ENCODE measurements at places on chromosomes 11 and 22.

GRCh38 chr22:42865536-42865935, 8.5 kb upstream of the ARFGAP3 start:
- DNase-seq = no peak

- DNase-seq = peak; percentile 25
Measured at GRCh38 chr11:19241260-19242178, 774 bp upstream of the E2F8 start.

GRCh38 chr22:37906364-37907008, 389 bp downstream of the MICALL1 start:
- no peak for DNase-seq

DNA sequence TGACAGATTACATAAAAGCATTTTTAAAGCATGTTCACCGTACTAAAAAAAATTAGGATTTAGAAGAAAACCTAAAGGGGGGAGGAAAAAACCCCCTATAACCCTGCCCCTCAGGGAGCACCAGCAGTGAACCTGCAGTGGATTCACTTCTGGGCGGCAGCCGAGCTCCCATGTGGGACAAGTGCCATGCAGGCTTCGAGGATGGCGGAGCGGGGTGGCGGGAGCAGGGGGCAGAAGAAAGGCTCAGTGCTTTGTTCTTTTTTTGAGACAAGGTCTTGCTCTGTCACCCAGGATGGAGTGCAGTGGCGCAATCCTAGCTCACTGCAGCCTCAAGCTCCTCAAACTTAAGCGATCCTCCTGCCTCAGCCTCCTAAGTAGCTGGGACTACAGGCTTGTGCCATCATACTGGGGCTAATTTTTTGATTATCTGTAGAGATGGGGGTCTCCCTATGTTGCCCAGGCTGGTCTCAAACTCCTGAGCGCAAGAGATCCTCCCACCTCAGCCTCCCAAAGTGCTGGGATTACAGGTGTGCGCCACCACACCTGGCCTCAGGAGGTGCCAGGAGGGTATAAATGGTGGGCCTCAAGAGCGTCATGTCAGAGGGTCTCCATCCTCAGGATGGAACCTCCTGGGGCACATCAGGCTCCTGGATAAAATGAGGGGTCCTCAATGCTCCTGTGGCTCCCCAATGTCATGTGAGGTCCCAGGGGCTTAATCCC, 34.0 kb downstream of the PPM1F start:
- DNase-seq = no peak

- DNase-seq = no peak
Measured at GRCh38 chr11:73353422-73353821, 22.8 kb upstream of the RELT start.

GRCh38 chr11:45156201-45156600, 9.8 kb downstream of the PRDM11 start:
- DNase-seq = no peak

- DNase-seq = no peak
Measured at GRCh38 chr11:97092823-97093222, 703.0 kb downstream of the JRKL start.

- no peak for DNase-seq
Measured at GRCh38 chr11:1447845-1448825, 38.4 kb downstream of the MOB2 start.

DNA sequence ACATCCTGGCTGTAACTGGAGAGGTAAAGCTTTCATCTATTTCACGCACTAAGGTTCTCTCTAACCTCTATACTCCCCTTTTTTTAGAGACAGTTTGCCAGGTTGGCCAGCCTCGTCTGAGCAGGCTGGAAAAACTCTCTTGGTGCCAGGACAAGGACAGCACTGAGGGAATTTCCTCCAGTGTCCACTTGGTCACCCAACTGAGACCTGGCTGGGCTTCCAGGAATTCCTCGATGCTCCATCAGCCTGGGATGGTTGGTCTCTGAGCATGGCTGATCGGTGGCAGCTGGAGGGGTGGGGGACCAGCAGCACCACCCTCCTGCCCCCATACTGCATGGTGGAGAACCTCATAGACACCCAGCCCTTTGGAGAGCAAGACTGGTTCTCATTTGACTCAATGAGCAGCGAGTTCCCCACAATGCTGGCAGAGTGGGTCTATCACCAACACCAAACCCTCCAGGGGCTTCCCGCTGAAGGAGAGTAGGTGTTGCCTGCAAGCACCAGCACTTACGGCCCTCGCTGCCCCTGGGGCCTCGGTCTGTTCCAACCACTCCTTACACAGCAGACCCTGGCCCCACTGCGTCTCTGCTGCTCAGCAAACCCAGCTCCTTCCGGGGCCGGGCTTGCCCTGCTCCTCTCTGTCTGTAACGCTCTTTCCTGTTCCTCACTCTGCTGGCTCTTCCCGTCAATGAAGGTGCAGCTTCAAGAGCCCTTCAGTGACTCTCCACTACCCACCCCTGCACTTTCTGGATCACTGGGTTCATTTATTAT, 122.2 kb downstream of the ST3GAL4 start:
- no peak for DNase-seq

DNA sequence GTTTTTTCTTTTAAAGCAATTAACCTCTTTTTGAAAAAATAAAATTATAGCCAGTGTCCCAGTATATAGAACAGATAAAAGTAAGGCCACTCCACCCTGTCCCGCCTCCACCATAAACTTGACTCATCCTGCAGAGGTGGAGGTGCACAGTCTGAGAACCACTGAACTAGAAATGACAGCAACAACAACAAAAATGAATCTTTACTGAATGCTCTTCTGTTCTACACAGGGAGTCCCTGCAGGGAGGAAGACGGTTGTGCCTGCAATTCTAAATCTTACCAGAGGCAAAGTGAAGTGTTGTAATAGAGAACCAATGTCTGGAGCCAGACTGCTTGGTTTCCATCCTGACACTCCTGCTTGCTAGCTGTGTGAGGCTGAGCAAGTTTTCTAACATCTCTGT, 162.3 kb downstream of the FBXO7 start:
- no peak for DNase-seq

DNA sequence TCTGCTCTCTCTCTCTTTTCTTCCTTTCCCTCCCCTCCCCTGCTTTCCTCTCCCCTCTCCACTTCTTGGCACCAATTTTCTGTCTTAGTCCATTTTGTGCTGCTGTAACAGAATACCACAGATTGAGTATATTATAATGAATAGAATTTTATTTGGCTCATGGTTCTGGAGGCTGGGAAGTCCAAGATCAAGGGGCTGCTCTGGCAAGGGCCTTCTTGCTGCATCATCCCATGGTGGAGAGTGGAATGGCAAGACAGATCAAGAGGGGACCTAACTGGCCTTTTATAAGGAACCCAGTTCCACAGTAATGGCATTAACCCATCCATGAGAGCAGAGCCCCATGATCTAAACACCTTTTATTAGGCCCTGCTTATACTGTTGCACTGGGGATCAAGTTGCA, 44.5 kb downstream of the ST3GAL4 start:
- no peak for DNase-seq

DNA sequence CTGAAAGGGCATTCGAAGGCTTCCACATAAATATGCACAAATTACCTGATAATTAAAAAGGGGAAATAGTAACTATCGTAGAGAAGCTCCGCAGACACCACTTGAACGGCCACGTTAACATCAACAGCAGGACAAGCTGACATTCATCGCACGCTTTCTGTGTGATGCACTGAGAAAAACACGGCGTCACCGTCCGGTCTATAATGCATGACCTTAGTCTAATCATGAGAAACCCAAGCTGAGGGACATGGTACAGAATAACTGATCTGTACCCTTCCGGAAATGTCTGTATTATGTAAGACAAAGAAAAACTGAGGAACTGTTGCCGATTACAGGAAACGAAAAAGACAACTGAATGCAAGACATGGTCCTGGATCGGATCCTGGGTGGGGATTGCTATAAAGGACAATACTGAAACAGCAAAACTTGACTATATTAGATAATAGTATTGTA, 678 bp upstream of the RANGAP1 start:
- no peak for DNase-seq

GRCh38 chr11:68724293-68724692, 27.0 kb downstream of the TESMIN start:
- DNase-seq = no peak

GRCh38 chr11:64341851-64342791, 2.1 kb downstream of the CCDC88B start:
- DNase-seq = peak; percentile 44

- no peak for DNase-seq
Measured at GRCh38 chr22:23033116-23033905, 37.0 kb upstream of the GNAZ start.

DNA sequence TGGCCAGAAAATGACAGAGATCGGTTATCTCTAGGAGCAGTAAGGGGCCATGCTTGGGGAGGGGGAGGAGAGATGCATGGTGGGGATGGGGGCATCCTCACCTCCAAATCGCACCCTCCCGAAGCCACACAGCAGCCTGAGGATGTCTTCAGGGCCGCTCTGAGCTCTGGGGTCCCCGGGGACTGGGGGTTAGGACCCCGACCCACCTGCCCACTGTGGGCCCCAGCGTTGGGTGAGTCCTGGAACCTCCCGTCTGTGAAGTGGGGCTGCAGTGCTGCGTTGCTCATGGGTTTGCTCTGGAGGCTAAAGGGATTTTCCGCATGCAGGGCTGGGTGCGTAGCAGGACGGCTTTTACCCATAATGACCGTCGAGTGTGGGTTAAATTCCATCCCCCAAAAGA, 1046.3 kb downstream of the BRD1 start:
- DNase-seq = no peak

- no peak for DNase-seq
Measured at GRCh38 chr11:63489879-63490278, 1.1 kb downstream of the PLAAT5 start.

GRCh38 chr11:96393753-96394348, 4.0 kb downstream of the JRKL start:
- peak; percentile 36 for DNase-seq

- DNase-seq = peak; percentile 21
Measured at GRCh38 chr11:102666331-102666957, 39.1 kb downstream of the MMP27 start.

GRCh38 chr11:2724653-2725367, 25.0 kb upstream of the KCNQ1OT1 start:
- no peak for DNase-seq

DNA sequence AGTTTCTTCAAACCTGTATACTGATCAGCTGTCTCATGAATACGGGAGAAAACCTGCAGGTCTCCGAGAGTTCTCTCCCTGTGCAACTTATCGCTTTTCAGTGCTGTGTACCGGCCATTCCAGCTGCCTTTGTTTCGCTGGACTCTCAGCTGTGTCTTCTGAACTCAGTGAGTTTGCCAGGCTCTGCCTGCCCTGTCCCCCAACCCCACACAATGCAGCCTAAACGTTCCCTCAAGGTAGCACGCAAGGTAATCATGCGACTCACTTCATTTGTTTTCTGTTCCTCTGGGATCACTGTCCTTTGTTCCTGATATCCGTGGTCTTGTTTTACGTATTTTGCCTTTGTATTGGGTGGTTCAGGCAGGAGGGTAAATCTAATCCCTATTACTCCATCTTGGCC, 13.5 kb downstream of the RBM7 start:
- DNase-seq = no peak

GRCh38 chr11:62925308-62925707, 4.1 kb upstream of the CHRM1 start:
- no peak for DNase-seq

DNA sequence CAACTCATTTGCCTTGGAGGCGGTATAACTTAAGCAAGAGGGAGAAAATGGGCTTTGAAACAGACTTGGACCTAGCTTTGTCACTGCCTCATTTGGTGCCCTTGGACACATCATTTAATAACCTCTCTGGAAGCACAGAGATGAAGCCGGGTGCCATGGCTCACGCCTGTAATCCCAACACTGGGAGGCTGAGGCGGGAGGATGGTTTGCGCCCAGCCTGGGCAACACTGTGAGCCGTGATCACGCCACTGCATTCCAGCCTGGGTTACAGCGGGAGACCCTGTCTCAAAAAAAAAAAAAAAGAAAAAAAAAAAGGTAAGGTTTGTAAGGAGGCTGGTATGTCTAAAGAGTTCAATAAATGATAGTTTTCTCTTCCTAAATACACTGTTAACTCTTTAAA, 806 bp downstream of the COA4 start:
- DNase-seq = peak; percentile 11

GRCh38 chr22:30752771-30753170, 58.1 kb downstream of the OSBP2 start:
- DNase-seq = no peak

DNA sequence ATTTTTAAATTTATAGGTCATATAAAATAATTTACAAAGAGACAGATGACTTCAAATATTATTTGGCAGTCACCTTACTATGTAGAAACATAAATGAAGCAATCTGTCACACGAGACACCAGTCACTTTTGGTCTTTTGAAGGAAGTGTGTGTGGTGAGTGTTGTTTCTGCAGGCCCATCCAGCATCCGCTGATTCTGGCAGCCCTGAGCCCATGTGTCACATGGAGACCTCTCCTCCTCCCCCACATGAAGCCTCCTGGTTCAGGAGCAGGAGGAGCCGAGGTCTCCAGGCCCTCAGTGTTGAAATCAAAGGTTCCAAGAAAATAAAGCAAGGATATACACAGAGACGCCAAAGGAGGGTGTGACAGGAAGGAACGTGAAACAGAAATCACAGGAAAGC, 60.1 kb downstream of the ARFGAP3 start:
- DNase-seq = no peak

DNA sequence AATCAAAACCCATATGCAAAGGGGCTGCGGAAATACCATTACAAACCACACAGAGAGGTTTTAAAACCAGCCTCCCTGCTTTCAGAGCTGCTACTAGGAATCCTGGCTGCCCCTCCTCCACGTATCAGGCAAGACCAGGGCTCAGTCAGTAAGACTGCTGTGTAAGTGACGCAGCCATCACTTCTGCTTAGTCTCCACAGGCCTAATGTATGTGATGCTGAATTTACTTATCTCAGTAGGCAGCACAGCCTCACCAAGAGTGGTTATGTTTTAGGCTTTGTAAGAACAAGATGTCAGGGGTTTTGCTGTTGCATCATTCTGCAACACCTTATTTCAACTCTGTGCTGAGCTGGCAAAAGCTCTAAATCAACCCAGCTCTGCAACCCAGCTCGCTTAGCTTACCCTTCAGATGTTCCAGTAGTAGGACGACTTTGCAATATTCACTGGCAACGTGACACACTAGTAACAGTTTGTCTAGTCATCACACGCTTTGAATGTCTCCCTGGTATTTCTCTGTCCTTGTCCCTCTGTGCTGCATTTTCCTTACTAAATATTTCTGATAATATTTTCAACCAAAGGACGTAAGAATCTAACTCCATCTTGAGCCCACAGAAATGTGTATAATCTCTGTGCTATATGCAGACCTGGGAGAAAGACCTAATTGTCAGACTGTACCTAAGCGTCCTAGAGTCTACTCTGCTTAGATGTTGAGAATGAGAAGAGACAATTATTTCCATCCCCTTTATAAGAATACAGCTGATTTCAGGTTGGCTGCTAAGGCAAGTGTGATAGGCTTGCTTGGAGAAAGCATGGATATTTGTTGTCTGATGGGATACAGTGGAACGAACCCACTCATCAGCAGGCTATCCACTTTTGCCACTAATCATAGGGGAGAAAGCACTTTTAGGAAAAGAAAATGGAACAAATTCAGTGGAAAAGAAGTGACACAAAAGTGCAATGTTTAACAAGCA, 72.2 kb downstream of the LARGE2 start:
- DNase-seq = no peak
